ENCODE measurements at places on chromosomes 6 and 20. TPM values are rescaled to one million over a fixed set of nuclear protein-coding genes. Genes with fewer than 3 reads are reported as not detected.

RRAGD gene
- total RNA-seq, result 0.16 TPM

TPX2 gene
- 35.1 TPM for total RNA-seq

CTAGE9 gene
- total RNA-seq, result not detected

RPP21 gene
- total RNA-seq, result 56.3 TPM

GPSM3 gene
- 17.7 TPM for total RNA-seq

ANGPT4 gene
- not detected for total RNA-seq

FILIP1 gene
- total RNA-seq, result 0.26 TPM

ABHD16B gene
- not detected for total RNA-seq

ACTL10 gene
- 1.4 TPM for total RNA-seq

LPA gene
- not detected for total RNA-seq

KCNQ2 gene
- not detected for total RNA-seq

SLC22A7 gene
- not detected for total RNA-seq

CLIC5 gene
- not detected for total RNA-seq

SLC2A4RG gene
- 58.7 TPM for total RNA-seq

PNPLA1 gene
- not detected for total RNA-seq

RSPH4A gene
- 0.40 TPM for total RNA-seq

CEP162 gene
- 1.9 TPM for total RNA-seq

SPTLC3 gene
- total RNA-seq, result 2.1 TPM

IDH3B gene
- total RNA-seq, result 102 TPM

NOL4L gene
- total RNA-seq, result 16.0 TPM

AARS2 gene
- 17.7 TPM for total RNA-seq

CRISP2 gene
- not detected for total RNA-seq

ARHGAP40 gene
- 0.91 TPM for total RNA-seq

MUC22 gene
- not detected for total RNA-seq

CRIP3 gene
- not detected for total RNA-seq

ABRACL gene
- total RNA-seq, result 65.9 TPM

PAK5 gene
- not detected for total RNA-seq

EPHA7 gene
- 1.4 TPM for total RNA-seq

SPATS1 gene
- total RNA-seq, result not detected

All from epithelial cell of alveolus of lung (primary cell).